ENCODE measurements at places on chromosomes 2 and 18.

GRCh38 chr18:44464398-44465180 is 216.1 kb upstream of the SETBP1 start:
- no peak for DNase-seq

GRCh38 chr2:24411488-24412151 is 51.3 kb upstream of the ITSN2 start:
- DNase-seq = no peak

DNA sequence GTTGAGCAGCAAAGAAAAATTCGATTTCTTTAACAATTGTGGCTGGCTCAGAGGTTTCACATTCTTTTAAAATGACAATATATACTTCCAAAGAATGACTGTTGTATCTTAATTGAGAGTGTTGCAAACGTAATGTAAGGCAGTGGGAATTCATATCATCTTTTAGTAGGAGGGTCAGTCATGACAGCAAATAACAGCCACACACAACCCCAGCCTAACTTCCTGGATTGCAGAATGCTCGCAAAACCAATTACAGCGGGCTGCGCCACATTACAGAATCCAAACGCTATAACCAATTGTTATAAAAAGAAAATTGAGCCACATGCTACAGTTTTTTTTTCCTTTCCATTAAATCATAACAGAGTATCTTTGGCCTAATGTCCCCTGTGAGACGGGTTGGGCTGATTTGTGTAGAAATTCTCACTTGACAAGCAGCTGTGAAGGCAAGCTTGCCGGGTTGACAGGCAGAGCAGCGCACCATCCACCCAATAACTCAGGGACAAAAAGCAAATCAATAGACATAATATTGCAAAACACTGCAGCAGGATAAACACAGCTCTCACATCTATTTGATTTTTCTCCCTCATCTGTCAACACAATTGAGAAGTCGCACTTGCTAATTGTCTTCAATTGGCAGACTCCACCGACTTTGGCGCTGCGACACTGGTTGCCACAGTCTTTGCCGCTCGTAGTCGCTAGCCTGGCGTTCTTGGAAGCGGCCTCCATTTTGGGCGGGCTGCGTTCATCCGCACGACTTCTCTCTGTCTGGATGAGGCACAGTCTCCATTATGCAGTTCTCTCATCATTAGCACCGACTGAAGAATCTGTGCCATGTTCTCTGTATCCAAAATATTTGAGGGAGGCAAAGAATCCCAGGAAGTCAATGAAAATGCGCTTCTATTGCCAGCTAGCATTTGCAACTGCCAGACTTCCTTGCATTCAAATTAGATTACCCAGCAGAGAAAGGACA is 95.0 kb upstream of the CCDC68 start:
- no peak for DNase-seq

GRCh38 chr18:63924551-63924950 is 16.8 kb downstream of the SERPINB10 start:
- DNase-seq = no peak

- DNase-seq = no peak
Measured at GRCh38 chr2:122960759-122961641, 1064.1 kb upstream of the CNTNAP5 start.

DNA sequence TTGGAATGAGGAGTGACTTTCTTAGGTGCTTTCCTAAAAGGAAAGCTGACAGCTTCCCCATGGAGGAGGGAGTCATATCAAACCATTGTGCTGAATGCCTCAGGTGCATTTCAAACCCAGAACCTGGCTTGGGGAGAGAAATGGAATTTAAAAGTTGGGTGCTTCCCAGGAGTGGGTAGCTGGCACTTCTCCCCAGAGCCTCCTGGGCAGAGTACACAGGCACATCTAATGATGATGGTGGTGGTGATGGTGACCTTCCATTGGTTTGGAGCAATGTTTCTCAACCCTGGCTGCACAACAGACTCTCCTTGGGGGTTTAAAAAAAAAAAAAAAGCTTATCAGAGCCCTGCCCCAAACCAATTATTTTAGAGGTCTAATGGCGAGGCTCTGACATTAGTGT is 8.3 kb downstream of the FOSL2 start:
- DNase-seq = no peak

DNA sequence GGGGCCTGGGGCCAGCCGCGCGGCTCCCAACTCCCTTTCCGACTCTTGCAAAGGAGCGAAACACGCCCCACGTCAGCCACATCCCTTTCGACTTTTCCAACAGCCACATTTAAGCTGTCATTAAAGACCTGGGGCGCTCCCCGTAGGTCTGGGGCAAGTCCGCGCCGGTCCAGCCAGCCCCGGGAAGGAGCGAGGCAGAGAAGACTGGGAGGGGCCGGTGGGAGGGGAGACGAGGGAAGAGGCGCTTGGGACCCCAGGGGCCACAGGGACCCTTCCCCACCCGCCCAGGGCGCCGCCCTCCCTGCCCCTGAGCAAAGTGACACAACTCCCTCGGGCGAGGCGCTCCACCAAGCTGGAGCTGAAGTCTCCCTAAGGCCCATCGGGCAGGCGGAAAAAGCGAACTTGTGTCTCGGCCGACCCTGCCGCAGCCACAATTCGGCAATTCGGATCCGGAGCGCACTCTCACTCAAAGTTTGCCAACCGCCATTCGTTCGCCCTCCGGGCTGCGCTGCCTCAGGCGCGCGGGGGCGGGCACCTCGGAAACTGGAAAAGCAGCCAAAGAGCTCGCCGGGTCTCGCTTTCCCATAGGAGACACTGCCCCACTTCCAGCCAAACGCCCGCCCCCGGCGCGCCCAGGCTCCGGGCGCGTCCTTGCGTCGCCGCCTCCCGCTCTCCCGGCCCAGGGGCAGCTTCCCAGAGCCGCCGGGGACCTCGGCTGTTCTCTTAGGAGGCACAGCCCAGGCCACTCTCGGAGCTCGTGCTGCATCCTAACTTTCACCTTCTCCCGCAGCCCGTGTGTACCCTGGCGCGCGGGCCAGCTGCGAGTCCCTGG is 1.1 kb upstream of the KCTD1 start:
- DNase-seq = peak; percentile 62

DNA sequence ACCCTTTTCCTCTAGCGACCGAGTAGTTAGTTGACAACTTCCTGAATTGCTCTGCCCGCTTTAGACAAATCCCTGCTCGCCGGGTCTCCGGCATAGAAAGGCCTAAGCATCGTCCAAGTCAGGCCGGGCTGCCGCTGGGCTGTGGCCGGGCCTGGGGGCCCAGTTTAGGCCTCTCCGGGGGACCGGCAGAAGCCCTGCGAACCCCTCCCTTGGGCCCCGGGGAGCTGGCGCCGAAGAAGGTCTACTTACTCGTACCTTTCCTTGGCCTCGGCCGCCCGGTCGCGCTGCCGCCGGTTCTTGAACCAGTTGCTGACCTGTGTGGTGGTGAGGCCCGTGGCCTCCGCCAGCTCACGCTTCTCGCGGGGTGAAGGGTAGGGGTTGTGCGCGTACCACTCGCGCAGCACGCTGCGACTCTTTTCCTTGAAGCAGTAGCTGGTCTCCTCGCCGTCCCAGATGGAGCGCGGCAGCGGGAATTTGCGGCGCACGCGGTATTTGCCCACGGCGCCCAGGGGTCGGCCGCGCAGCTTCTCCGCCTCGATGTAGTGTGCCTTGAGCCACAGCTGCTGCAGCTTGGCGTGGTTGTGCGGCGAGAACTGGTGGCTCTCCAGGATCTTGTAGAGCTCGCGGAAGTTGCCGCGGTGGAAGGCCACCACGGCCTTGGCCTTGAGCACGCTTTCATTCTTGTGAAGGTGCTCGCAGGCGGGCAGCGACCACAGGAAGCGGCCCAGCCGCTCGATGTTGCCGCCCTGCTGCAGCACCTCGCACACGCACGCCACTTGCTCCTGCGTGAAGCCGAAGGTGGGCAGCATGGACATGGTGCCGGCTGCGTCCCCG is 739 bp downstream of the SIX2 start:
- no peak for DNase-seq

GRCh38 chr2:49807689-49808088 is 653.4 kb upstream of the FSHR start:
- no peak for DNase-seq

GRCh38 chr2:16526193-16526592 is 139.4 kb downstream of the CYRIA start:
- DNase-seq = no peak

GRCh38 chr18:13218997-13219396 is 437 bp downstream of the LDLRAD4 start:
- DNase-seq = no peak

DNA sequence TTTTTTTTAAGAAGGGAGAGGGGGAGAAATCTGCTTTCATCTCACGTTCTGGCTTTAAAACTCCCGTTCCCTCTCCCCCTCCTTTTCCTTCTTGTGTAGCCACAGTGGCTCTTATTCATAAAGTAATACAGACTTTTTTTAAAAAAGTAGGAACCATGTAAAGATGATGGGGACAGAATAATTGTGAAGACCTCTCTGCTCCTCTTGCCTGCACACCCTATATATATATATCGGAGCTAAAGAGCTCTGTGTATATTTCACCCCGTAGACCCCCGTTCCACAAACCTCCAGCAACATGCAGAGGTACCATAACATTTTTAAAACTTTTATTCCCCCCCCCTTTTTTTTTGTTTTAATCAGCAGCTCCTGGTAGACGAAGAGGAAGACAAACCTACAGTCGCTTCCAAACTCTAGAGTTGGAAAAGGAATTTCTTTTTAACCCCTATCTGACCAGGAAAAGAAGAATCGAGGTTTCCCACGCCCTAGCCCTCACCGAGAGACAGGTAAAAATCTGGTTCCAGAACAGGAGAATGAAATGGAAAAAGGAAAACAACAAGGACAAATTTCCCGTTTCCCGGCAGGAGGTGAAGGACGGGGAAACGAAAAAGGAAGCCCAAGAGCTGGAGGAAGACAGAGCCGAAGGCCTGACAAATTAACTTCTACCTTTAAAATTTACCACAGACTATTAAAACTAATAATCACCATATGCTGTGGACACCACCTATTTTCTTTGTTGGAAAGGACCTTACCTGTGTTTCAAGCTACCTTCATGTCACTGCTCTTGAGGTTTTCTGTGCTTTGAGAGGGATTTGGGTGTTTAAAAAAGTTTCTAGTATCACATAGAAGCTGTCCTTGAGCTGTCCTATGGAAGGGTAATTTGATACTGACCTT is 1.7 kb downstream of the HOXD8 start:
- DNase-seq = no peak

DNA sequence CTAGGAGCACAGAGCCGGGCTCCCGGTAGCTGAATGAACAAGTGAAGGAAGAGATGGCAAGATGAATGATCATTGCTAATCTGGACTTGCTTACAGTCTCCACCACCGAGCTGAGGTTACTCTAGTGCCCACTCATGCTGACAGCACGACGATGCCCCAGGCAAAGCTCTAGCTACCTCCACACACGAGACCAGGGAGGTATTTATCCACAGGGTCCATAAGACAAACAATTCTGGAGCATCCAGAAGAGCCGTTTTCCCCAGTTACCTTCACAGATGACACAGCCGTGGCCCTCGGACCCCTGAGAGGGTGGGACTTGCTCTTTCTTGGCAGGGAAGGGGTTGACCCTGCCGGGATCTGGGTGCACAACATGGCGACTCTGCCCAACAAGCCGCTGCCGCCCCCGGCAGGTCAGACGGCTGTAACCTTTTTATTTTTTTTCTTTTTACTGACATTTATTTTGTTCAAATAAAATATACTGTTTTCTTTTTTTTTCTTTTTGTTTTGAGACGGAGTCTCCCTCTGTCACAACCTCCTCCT is 120.3 kb downstream of the PXDN start:
- DNase-seq = no peak

GRCh38 chr2:69226903-69227302 is 160.1 kb downstream of the GFPT1 start:
- no peak for DNase-seq

DNA sequence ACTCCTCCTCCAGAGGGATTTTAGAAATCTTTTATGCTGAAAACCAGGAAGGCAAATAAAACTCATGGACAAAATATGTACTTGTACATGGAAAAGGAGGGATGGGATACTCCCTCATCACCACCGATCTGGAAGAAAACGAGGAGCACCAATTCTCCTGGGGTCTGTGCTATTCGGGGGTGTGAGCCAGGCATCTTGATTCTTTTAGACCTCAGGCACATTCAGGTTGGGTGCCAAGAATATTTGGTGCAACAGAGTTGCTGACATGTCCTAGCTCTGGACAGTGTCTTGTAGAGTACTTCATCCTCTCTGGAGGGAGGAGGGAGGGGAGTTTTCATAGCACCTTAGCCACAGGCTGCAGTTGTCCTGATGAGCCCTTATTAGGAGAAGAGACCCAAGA is 163.0 kb downstream of the PRKCE start:
- DNase-seq = peak; percentile 46

DNA sequence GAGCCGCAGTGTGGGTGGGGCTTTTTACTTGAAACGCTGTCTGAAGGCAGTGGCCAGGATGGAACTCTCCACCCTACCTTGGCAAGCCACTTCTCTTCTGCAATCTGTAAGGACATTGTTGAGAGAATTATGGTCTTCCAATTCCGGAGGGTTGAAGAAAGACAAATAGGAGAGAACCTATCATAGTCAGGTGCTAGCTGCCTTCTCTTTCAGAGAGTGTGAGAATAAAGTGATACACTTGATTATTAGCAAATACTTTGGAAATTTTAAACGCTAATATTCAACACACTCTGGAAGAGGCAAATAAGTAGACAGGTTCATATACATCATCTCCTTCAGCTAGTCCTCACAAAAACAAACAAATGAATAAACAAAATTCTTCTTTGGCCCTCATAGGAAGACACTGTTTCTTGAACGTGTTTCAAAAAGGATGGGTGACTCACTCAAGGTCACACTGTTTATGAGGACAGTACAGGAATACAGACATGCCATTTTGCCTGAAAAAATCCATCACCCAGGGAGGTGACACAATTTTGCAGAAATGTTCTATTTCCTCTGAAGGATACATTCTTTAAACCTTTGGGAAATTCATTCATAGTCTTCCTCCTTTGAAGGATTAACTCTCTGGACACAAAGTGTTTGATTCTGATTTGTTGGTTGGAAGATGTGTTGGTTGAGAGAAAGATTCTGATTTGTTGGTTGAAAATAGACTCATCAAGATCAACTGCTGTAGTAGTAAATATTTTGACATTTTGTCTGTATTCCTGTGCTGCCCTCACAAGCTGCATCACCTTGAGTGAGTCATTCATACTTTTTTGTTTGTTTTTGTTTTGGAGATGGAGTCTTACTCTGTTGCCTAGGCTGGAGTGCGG is 2.2 kb upstream of the IL1RN start:
- no peak for DNase-seq

GRCh38 chr18:73924307-73924706 is 223.3 kb downstream of the FBXO15 start:
- DNase-seq = no peak

- no peak for DNase-seq
Measured at GRCh38 chr2:75309596-75310463, 110.5 kb upstream of the TACR1 start.

- DNase-seq = no peak
Measured at GRCh38 chr2:136134126-136134525, 16.2 kb upstream of the CXCR4 start.

DNA sequence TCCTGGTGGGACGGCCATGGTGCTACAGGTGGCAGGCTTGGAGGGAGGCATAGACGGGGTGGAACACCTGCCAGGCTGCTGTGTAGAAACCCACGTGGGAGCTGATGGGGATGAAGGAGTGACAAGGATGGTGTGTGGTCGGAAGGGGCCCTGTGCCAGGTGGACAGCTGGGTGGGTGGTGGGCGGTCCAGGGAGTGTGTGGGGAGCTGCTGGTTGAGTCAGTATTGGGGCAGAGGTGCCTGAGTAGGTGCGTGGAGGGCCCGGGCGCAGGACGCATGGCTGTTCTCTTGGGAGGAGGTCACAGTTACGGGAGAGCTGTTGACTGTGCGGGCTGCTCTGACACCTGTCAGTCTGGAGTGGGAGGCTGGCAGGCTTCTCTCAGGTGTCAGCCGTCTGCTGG is 12.6 kb upstream of the D2HGDH start:
- DNase-seq = no peak

GRCh38 chr18:50405582-50406271 is 30.9 kb downstream of the SKA1 start:
- DNase-seq = no peak
